ENCODE measurements at places on chromosomes 12 and 14. TPM values are rescaled to one million over a fixed set of nuclear protein-coding genes. Genes with fewer than 3 reads are reported as not detected.

EML5 gene
- under 0.01 TPM for total RNA-seq

- no peak for DNase-seq
Measured at GRCh38 chr12:1594006-1594260, 448 bp downstream of the FBXL14 start.

- peak; percentile 65 for DNase-seq
Measured at GRCh38 chr14:38278035-38278434, 22.1 kb upstream of the CLEC14A start.

- DNase-seq: no peak
Measured at GRCh38 chr12:11596141-11596540, 53.3 kb upstream of the ETV6 start.

DNA sequence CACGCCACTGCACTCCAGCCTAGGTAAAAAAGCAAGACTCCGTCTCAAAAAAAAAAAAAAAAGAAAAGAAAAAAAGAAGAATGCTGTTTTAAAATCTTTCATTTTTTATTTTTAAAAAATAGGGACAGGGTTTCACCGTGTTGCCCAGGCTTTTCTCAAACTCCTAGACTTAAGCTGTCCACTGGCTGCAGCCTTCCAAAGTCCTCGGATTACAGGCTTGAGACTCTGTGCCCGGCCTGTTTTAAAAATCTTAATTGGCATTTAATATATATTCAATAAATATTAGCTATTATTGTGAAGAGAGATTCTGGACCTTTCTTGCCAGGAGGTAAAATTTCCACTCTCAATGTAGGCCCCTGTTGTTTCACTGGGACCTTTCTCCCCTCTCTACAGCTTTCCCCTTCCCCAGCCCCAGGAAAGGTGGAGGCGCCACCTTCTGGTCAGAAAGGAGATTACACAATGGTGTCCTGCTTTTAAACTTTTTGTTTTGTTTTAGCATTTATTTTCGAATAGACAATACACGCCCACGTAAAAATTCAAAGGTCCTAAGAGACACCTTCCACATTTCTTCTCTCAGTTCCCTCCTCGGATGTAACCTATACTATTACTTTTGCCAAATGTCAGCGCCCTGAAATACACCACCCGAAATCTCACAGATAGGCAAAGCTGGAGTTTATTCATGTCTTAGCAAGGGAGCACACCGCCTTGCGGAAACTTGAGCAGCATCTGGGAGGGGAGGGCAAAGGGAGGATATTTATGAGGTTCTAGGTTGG, 23.8 kb upstream of the PHC1 start:
- peak; percentile 53 for DNase-seq

DNA sequence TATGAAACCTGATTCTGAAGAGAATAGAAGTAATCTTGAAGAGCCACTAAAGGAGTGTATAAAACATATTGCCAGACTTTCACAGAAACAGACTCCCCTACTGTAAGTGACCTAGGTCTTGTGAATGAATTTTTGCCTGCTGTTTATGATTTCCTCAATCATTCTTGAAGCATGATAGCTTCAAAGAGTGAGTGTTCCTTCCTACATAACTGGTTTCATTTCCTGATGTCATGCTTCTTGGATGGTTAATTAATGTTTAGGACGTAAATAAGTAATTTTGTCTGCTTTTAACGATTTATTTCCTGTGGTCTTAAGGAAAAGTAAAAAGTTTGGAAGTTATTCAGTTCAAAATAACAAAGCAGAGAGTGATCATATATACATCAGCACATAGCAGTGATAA, 129.8 kb downstream of the PIK3C2G start:
- DNase-seq: no peak

DNA sequence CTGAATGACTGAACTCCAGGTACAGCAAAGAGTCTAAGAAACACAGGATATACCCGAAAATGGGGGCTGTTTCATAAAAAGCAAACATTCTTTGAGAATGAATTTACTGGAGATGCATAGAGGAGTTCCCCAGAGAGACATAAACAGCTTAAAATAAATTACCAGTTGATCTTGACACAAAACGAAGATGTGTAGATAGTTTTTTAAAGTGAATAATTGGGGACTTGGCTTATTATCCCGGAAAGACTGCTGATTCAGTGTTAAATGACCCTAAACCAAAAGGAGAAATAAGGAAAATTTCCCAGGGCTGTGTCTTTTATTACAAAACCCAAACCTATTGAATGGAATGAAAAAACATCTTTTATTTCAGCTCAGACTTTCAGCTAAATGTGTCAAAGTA, 1052.8 kb upstream of the TMEM132C start:
- no peak for DNase-seq

DNA sequence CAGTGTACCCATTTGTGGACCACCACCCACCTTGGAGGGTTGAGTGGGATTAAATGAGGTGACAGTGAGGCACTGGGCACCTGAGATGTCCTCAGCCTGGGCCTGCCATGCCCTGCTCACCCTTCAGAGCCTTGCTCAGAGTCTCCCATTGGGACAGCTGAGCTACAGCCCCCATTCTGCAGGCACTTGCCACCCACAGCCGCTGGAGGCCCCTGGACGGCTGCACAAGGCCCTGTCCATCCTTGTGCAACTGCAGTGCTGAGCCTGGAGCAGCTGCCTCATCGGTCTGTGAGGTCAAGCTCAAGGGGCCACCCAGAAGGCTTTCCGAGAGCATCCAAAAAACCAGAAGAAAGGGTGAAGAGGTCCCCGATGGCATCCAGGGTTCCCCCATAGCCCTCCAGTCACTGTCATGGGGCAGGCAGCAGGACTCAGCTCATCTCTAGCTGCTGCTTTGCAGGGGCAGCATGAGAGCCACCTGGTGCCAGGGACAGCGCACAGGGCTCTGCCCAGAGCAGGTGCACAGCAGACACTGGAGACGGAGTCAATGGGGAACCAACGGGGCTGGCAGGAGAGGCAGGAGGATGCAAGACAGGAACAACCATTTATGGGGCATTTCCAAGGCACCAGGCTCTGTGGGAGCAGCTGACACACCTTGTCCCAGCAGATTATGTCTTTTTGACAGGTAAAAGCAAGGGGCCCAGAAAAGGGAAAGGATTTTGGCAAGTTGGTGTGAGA, 84.6 kb downstream of the ARL6IP4 start:
- no peak for DNase-seq

DNA sequence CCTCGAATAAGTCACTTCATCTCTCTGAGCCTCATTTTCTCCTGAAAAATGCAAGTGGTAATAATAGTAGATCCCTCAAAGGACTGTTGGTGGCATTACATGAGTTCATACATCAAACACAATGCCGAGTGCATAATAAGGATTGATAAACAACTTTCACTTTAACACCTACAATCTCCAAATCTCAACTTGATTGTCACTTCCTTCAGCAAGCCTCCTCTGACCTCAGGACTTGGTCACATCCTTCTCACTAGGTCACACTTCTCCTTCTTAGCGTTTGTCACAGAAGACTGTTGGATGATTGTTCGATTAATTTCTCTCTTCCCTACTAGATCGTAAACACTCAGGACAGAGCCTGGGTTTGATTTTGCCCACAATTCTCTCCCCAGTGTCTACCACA, 7.9 kb upstream of the PRKAB1 start:
- no peak for DNase-seq

- DNase-seq: no peak
Measured at GRCh38 chr14:103536693-103537092, 7.7 kb downstream of the TRMT61A start.

- DNase-seq: no peak
Measured at GRCh38 chr14:79920180-79920692, 291.1 kb downstream of the DIO2 start.

DNA sequence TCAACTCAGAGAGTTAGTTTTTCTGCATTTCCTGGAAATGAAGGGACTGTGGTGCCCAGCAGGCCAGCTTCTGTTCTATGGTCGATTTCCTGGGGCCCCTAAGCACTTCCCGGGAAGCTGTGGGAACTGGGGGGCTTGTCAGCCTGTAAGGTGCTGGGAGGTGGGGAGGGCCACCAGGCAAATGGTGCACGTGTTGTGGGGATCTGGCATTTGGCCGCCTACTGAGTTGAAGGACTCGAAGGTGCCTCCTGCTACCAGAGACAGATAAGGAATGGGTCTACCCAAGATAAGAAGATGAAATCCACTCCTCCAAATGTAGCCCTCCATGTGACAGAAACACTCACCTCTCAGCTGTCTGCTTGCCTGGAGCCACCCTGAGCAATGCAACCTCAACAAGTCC, 341.7 kb downstream of the DPF3 start:
- DNase-seq: no peak

GRCh38 chr12:30794591-30795409, 40.0 kb upstream of the CAPRIN2 start:
- DNase-seq: peak; percentile 50

DNA sequence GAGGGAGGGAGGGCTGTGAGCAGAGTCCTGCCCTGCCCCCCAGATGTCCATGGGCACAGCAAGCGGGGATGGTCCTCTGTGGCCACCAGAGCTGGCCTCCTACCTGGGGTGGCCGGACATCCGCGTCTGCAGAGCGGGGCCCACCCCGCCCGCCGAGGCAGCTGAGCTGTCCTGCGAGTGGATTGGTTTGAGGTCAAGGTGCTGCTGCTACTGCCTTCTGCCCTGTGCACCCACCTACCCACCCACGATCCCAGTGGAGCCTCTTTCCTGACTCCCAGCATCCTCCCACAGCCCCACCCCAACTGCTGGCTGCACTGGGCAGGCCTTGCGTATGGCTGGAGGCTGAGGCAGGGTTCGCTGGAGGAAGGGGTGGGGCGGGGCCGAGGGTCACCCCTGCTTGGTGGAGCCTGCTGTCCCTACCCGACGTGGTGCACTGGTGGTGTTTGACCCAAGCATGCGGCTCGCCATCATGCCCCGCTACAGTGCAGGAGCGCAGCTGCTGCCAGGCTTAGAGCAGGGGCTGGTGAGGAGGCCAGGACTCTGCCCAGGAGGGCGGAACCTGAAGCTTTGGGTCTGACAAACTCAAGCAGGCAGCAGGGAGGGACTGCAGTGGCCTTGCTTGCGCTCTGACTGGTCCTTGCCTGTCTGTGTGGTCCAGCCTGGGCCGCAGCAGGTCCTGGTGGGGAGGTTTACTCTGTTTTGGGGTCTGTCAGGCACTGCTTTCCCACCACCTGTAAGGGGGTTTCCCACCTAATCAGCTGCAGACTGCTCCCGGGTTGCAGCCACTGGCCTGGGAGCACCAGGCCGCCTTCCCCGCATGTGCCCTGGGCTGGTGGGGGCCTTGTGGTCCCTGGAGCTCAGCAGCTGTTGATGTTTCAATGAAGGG, 23.7 kb downstream of the CEP170B start:
- DNase-seq: no peak

Data from lung microvascular endothelial cell (primary cell).